ENCODE measurements at places on chromosomes 6 and 20.

DNA sequence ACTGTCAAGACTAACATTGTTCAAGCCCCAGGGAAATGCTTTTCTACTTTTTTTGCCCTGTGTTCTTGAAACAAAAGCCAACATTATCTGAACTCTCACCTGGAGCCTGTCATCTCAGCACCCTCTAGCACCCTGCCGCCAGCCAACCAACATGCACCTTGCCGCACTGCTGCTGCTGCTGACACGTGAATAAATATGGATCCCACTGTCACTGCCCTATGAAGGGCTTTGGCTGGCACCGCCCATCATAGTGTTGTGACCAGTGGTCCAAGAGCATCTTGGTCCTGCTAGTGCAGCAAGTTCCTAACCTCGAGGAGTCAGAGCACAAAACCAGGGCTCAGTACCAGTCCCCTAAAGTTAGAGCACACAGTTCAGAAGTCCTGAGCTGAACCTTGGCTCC is 41.6 kb downstream of the CENPW start:
- DNase-seq: no peak

GRCh38 chr6:81697559-81697958 is 54.9 kb downstream of the TENT5A start:
- no peak for DNase-seq

- DNase-seq: no peak
Observed at GRCh38 chr6:132964101-132964867, 149.9 kb downstream of the RPS12 start.

DNA sequence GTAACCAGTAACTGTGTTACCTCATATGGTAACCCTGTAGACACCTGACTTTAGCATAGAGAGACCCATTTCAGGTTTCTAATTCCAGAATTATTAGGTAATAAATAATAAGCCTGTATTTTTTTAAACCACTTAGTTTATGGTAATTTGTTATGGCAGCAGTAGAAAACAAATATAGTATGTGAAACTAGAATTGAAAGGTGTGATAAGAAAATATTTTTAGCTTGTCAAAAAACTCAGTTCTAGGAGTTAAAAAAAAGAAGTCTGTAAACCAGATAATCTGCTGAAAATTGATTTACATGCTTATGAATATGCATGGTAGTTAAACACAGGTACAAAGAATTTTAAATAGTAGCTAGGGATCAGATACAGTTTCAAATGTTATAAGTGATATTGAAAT is 695.0 kb upstream of the GJE1 start:
- no peak for DNase-seq

DNA sequence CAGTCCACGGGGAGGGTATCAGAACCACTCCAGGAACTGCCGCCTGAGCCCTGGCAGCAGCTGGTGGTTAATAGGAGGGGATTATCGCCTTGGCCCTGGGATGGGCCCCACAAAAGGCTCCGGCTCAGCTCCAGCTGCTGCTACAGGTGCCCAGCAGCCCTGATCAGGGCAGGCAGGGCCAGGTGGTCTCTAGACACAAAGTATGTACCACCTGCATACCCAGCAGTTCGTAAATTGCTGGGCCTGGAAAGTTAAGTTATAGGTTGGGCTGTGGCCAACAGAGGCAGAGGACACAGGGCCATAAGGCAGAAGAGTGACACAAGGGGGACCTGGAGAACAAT is 35.1 kb downstream of the RRBP1 start:
- no peak for DNase-seq

- no peak for DNase-seq
Observed at GRCh38 chr20:15022921-15023320, 685.5 kb upstream of the FLRT3 start.
